ENCODE measurements at places on chromosomes 7 and 10.

GRCh38 chr7:8627325-8627724 lies 193.9 kb downstream of the NXPH1 start:
- no peak for DNase-seq

- DNase-seq, result peak; percentile 29
Measured at GRCh38 chr7:142459551-142459963, 201.7 kb upstream of the PRSS58 start.

DNA sequence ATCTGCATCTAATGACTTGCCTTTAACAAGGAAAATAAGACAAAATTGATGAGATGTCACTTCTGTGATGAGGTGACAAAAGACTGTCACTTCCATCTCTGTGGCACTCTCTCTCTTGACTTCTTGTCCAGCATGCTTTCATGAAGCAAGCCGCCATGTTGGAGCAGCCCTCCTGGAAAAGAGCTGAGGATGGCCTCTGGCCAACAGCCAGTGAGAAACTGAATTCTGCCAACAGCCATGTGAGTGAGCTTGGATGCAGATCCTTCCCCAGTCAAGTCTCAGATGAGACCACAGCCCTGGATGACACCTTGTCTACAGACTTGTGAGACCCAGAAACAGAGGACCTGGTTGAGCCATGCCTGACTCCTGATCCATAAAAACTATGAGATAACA lies 412.6 kb upstream of the SHH start:
- DNase-seq, result no peak

DNA sequence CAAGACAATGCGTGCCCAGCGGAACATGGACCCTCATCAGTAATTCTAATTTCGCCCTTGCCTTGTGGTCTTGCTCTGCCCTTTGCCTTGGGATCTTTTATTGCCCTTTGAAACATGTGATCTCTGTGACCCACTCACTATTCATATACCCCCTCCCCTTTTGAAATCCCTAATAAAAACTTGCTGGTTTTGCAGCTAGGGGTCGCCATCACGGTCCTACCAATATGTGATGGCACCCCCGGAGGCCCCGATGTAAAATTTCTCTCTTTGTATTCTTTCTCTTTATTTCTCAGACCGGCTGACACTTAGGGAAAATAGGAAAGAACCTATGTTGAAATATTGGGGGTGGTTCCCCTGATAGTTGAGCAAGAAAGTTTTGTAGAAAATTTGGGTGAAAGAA lies 242.7 kb downstream of the CDK14 start:
- no peak for DNase-seq

DNA sequence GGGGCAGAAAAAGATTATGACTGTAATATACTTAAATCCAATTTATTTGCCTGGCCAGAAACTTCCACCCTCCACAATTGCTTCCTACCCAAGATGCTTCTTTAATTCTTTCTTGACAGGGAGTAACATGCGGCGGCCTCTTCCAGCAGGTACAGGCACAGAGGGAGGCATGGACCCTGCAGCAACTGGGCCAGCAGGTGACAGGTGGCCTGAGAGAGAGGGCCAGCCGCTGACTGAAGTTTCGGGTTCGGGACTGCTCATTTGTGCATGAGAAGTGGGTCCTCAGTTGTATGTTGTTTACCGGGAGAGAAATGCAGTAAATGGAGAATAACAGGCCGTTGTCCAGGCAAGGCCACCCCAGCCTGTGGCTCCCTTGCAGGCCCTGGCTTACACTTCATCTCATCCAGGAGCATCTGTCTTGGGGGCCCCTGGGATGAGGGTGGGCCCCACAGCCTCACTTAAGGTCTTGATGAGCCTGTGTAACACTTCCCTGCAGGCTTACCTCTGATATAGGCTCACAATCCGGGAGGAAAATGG lies 72.5 kb downstream of the C10orf143 start:
- DNase-seq, result no peak

GRCh38 chr7:145978769-145979168 lies 137.8 kb upstream of the CNTNAP2 start:
- no peak for DNase-seq

- DNase-seq, result no peak
Measured at GRCh38 chr10:92965314-92965713, 95.3 kb upstream of the CYP26C1 start.

GRCh38 chr10:31062856-31063255 lies 31.2 kb upstream of the ZNF438 start:
- no peak for DNase-seq

DNA sequence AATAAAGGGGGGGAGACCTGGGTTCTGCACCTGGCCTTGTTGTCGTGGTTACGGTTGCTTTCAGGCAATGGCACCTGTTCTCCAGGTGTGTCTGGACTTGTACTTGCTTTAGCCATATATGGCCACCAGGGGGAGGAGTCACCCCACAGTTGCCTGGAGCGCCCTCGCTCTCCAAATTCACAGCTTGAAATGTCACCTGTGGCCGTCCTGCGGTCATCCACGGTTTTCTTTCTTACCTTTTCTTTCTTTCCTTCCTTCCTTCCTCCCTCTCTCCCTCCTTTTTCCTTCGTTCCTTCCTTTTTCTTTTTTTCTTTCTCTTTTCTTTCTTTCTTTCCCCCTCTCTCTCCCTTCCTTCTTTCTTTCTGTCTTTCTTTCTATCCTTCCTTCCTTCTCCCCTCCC lies 157.2 kb upstream of the ZNF92 start:
- DNase-seq, result peak; percentile 49

DNA sequence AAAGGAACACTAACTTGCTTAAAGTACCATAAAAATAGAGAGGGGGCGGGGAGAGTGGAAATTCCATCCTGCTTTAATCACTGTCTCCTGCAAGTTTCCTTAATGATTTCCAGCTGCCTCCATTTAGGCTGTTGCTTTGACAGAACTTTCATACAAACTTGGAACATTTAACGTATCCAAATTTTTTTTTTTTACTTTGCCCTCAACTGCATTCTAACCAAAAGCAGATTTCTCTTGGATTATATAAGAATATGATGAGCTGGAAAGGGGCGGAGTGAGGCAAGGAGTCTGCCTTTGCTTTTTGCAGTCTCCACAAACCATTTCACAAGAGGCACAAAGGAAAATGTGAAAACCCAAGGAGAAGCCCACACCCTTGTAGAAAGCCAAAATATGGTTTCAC lies 46.6 kb upstream of the COL1A2 start:
- no peak for DNase-seq

- no peak for DNase-seq
Measured at GRCh38 chr10:33952692-33953360, 618.4 kb upstream of the NRP1 start.

GRCh38 chr10:23202779-23203178 lies 10.7 kb downstream of the PTF1A start:
- DNase-seq, result no peak

- DNase-seq, result no peak
Measured at GRCh38 chr10:84152769-84153168, 13.5 kb downstream of the GHITM start.

- no peak for DNase-seq
Measured at GRCh38 chr7:11430112-11430511, 401.9 kb downstream of the THSD7A start.

DNA sequence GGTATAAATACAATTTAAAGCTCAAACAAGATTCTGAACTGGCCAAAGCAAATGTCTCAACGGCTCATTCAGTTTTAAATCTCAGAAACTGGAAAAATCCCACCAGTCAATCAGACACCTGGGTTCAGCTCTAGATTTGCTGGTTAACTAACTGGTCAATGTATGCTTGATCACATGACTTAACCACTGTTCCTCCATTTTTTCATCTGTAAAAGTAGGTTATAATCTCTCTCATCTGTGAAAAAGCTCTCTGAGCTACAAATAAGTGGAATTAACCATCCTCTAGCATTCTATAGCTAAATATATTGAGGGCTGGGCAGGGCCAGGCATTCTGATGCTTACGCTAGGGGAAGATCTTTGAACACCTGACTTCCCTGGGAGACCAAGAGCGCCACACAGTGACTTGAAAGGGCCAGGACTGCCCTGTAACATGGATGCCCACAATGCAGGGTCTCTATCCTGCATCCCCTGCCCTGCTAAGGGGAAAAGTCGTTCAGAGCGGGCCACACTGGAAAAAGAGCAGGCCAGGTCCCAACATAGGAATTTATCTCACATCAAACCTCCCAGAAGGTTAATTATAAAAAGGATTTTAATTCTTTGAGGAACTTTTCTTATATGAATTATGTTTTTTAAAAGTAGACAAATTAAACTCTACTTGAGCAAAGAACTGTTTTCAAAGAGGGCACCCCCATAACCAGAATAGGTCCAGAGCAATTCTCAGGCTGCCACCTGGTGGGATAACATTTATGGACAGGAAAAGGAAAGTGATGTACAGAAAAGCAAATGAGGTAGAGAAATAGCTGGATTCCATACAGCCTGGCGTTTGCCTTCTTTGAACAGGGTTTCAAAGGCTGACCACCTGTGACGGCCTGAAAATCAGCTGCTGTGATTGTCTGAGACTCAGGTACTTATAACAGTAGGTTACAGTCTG lies 1.8 kb downstream of the RP9 start:
- peak; percentile 23 for DNase-seq

- no peak for DNase-seq
Measured at GRCh38 chr10:109696981-109697775, 226.1 kb downstream of the XPNPEP1 start.

GRCh38 chr7:55381189-55381588 lies 16.1 kb downstream of the LANCL2 start:
- no peak for DNase-seq

- DNase-seq, result no peak
Measured at GRCh38 chr7:98594787-98595186, 22.3 kb upstream of the NPTX2 start.

DNA sequence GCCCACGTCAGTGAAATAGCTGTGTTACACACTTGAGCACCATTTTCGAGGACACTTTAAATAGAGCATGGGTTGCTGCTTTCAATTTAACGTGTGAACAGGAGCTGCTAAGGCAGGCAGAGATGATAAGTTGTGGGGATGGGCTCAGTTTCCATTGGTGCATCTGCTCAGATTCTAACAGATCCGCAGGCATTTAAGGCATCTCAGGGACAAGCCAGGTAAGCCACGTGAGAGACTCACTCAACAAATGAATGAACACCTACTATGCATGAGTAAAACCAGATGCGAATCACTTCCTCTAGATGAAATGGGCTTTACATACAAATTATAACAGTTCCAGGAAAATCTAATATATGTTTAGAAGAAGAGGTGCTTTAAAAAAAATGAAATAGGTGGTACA lies 34.6 kb downstream of the PLXNA4 start:
- no peak for DNase-seq

GRCh38 chr7:33692956-33693355 lies 212.4 kb upstream of the BMPER start:
- no peak for DNase-seq

- DNase-seq, result no peak
Measured at GRCh38 chr7:28292834-28293526, 112.4 kb upstream of the JAZF1 start.

GRCh38 chr7:68807666-68808065 lies 790.6 kb upstream of the AUTS2 start:
- no peak for DNase-seq

DNA sequence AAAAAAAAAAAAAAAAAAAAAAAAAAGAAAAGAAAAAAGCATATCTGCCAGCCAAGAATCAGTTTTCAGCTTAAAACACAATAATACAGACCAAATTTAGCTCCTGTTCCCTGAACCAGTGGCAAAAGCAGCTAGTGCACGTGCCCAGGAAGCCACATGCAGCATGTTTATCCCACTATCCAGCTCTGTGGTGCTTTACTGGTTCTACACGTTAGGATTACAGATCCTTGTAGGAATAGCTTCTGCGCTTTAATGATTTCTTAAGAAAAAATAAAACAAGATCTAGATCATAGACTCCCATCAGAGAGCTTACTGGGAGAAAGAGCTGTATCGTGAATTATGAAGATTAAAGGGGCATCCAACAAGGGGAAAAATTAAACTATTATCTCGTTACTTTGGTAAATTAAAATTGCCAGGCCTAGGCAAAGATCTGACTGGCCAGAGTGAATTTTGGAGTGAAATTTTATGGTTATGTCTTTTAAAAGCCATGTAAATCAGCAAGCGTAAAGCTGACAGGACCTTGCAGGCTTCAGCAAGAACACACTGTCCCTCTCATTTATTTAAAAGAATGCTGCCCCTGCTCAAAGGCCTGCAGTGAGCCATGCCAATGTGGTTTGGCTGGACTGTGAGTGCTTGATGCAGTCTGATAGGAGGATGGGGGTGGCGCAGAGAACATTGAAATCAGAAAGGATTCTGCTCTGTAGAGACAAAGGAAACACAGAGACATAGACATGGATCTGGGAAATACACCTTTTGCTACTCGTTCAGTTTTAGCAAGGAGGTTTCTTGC lies 177.3 kb upstream of the PHYHIPL start:
- no peak for DNase-seq

DNA sequence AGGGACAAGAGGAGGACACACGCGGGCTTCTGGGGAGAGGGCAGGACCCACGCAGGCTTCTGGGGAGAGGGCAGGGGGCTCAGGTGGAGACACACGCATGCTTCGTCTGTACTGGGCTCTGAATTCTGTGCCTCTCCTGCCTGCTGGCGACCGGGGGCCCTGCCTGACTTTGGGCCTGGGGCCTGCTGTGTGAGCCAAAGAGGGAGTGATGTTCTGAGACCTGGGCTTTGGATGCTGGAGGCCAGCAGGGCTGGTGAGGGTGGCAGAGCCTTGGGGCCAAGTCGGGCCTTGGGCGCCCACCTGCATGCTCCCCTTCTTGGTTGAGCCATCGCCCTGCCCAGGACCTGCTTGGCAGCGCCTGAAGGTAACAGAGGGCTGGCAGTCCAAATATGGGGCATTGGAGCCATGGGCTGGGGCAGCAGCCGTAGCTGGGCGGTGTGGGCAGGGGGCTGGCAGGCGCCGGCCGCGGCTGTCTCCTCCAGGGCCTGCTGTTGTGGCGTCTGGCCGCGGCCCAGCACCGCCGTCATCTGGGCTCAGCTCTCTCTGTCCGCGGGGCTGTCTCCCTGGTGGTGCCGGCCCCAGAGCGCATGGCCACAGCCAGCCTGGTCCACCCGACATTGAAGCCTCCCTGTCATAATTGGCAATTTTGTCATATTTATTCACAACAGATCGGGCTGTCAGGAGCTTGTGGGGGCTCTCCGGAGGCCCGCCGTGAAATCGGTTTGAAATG lies 78.9 kb downstream of the UNCX start:
- DNase-seq, result no peak

DNA sequence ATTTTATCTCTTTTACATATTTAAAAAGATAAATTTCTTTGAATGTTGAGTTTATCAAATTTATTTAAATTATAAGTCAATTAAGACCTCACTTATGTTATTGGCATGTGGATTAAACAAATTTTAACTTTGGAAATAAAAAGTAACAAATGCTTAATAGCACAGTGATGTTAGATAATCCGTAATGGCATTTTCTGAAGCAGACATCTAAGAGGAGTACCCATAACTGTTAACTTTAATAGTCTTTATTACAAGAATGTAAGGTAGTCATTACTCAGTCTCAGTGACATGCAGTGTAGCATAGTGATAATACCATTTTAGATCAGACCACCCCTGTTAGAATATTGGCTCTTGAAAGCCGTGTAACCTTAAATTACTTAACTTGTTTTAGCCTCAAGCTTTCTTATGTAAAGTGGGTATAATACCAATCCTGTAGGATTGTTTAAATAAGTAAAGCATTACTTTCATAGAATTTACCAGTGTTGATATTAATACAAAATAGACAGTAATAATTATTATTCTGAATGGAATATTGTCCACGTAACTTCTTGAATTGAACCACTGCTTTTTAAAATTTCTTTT lies 4.3 kb downstream of the PHYHIPL start:
- DNase-seq, result no peak

Data from stimulated activated CD4-positive, alpha-beta T cell treated with anti-CD3 and anti-CD28 coated beads, Interleukin-2, amount 100 ng/mL, for 24 hours (primary cell).